ENCODE measurements at places on chromosomes 3 and 15.

DNA sequence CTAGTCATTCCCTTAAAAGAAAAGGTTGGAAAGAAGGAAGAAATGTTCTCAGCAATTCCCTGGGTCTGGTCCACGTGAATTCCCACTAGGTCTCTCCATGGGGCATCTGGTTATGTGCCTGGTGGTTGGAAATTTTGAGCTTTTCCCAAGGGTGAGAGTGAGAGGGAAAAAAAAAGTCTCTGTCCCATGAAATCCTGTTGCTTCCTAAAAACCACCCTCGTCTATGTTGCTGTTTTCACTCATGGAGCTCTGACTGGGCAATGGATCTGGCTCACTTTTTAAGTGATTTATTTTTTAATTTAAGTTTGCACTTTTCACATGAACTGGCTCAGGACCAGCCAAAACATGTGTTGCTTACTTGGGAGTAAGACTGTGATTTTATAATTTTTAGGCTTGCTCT is 190.1 kb downstream of the CHST2 start:
- DNase-seq = no peak

DNA sequence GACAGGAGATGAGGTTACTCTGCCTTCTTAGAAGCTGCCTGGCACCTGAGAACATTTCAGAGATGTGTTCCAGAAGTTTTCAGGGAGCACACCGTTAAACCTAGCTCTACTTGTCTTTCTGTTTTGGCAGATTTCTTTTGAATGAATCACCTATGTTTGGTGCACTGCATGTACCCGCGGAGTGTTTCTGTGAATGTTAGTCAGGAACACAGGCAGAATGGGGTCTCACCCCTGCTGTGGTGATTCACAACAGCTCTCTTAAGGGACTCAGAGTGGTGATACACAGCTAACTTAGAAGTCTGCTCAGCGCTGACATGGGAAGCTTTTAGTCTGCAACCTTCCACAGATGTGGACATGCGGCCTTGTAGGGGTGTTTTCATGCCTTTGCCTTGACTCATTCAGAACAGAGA is 24.0 kb downstream of the TSEN2 start:
- DNase-seq = no peak

- peak; percentile 17 for DNase-seq
These were observed 2.0 kb upstream of the GP9 start for GRCh38 chr3:129058441-129059200.

- no peak for DNase-seq
These were observed 88.9 kb upstream of the THBS1 start for GRCh38 chr15:39491886-39492490.

DNA sequence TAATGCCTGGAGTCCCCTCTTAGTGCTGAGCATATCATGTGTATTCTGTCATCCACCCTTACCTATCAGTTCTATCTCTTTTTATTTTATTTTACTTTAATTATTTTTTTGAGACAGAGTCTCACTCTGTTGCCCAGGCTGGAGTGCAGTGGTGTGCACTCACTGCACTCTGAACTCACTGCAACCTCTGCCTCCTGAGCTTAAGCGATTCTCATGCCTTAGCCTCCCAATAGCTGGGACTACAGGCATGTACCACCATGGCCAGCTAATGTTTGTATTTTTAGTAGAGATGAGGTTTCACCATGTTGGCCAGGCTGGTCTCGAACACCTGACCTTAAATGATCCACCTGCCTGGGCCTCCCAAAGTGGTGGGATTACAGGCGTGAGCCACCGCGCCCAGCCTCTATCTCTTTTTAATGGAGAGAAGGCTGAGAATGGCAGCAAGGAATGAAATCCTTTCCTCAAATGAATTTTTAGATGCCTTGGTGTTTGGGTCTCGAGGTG is 11.4 kb downstream of the SACM1L start:
- DNase-seq = no peak

DNA sequence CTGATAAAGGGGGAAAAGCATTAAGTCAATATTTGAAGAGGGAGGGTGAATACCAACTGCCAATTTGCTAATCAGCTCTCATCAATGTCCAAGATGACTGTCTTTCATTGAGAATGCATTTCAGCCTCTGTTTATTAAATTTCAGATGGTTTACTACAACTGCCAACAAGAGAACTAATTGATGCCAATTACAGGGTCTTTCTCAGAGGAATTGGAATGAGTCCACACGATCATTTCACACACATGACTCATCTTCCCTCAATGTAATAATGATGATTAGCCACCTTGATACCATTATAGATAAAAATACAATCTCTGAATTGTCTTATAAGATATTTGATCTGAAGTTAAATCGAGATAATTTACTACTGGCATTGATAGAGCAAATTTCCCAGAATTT is 1274.4 kb downstream of the ROBO2 start:
- DNase-seq = no peak

- no peak for DNase-seq
These were observed 610.0 kb upstream of the ZNF385D start for GRCh38 chr3:22360970-22361369.

DNA sequence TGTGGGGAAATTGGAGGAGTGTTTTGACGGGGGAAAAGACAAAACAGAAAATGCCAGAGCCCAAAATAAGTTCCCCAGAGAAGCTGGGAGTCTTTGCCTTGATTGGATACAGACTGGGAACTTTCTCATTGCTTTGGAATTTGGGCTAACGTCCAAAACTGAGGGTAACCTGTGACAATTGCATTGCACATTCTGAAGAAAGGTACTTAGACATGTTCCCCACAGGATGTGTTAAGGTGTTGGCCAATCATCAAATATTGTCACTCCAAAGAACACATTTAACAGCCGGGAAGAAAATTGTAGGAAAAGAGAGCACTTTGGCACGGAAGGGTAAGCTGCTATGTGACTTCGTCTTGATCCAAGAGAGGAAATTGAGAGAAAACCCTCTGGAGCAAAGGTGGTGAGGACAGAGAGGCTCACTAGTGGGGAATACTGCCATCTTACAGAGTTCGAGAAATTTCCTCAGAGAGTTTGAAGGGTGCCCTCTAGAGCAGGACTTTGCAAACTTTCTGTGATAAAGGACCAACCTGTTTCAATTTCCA is 619.5 kb upstream of the TBL1XR1 start:
- no peak for DNase-seq

DNA sequence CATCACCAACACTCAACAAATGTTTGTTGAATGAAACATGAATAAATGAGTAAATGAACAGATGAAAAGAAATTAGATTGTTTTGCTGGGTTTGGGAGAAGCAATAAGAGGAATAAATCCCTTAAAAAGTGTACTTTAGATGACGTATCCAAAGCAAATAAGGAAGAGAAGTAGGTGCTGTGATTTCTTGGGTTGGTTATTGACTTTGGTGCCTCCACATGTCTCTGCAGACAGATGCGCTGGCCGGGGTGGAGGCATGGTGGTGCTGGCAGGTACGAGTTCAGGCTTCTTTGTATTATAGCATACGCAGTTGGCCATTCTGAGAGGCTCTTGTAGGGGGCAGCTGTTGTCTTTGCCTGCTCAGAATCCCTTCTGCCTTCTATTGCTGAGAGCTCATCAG is 178.9 kb downstream of the POLR2M start:
- DNase-seq = no peak

DNA sequence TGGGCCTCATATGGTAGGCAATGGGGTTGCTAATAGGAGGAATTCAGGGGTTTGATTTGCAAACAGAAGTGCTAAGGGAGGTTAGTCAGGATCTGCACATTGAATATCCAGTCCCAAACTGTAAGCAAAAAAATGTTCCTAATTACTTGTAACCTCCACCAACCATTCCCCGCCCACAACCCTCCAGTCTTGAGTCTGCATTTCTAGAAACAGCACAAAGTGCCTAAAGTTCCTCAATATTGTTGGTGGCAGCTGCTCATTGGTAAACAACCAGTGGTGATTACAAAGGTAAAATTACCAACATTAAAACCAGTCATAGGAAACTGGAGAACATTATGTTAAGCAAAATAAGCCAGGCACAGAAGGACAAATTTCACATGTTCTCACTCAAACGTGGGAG is 18.9 kb downstream of the HDC start:
- no peak for DNase-seq

GRCh38 chr3:29284497-29284896 is 3.6 kb downstream of the RBMS3 start:
- no peak for DNase-seq

GRCh38 chr15:72175186-72176044 is 22.2 kb downstream of the GRAMD2A start:
- no peak for DNase-seq

GRCh38 chr3:30659270-30660130 is 53.1 kb downstream of the TGFBR2 start:
- no peak for DNase-seq
